Lung (tissue), 17 donors: ENCODE measurements at places on chromosomes 1 and 21. TPM values are rescaled to one million over a fixed set of nuclear protein-coding genes. Genes with fewer than 3 reads are reported as not detected.
A peak's percentile ranks its signal among the peaks of the same experiment; 100 is the strongest.

DNA sequence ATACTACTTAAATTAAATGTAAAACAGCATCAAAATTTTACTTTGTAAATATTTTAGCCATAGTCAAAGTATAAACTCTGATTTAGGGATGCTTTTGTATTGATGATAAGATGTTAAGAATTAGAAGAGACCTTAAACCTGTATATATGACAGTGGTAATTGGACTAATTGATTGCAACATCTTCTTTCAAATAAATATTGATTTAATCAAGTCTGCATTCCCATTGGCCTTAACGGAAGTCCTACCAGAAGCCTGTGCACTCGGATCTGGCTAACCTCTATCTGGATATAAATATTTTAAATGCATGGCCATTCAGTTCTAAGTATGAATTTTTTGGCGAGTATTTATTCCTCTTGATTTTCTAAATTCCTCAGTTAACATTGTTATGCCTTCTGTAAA, 856.1 kb downstream of the USP25 start:
- no peaks in the 10 kb centered on the region for H3K36me3 ChIP-seq
- H3K27ac ChIP-seq: no peak overlapping the region
- no peak for DNase-seq
- H3K4me3 ChIP-seq: no peak overlapping the region

GRCh38 chr1:117740496-117740895, 134.6 kb downstream of the TENT5C start:
- H3K4me3 ChIP-seq: no peak overlapping the region
- no peaks in the 10 kb centered on the region for H3K36me3 ChIP-seq
- no peaks in the 10 kb centered on the region for H3K4me1 ChIP-seq
- H3K27me3 ChIP-seq: no peaks in the 10 kb centered on the region

The PTGFR gene
- total RNA-seq: 4.8 TPM

DNA sequence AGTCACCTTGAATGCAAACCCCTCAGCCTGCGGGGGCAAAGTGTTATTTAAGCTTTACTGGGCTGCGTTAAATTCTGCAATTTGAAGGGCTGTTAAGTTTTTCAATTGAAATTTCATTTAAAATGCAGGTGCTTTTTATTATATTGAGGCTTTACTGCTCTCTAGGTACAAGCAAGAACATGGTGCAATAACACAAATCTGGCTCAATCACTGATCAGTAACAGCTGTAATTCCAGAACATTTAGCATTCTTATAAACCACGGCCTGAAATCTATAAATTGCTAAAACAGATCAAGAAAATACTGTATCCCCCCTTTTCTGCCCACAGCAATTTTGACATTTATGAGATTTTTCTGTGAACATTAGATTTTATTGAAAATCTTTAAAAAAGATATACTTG, 322.8 kb downstream of the KCTD3 start:
- H3K4me1 ChIP-seq: no peaks in the 10 kb centered on the region
- H3K27ac ChIP-seq: no peak overlapping the region
- DNase-seq: no peak

DNA sequence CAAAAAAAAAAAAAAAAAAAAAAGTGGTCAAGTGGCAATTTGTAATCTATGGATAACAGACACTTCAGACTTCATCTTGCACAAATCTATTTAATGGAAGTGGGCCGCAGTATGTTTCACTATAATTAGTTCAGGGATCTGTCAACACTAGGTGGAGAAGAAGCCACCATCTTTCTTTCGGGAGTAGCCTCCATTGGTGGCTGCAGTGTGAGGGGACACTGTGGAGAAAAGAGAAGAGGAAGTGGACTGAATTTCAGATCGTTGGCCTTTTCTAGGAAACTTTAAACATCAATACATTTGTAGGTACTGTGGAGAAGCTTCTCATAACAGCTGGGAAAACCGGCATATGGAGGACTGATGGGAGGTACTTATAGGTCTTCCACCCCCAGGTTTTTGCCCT, 8.0 kb upstream of the ELAPOR1 start:
- no peaks in the 10 kb centered on the region for H3K4me1 ChIP-seq
- no peak for DNase-seq
- no peak overlapping the region for H3K4me3 ChIP-seq

The EPHA8 gene
- total RNA-seq: not detected

The PRDX6 gene
- 273 TPM for total RNA-seq

- no peak overlapping the region for H3K27ac ChIP-seq
- H3K4me1 ChIP-seq: no peaks in the 10 kb centered on the region
- H3K4me3 ChIP-seq: no peak overlapping the region
- H3K27me3 ChIP-seq: no peaks in the 10 kb centered on the region
- no peak for DNase-seq
- H3K36me3 ChIP-seq: no peaks in the 10 kb centered on the region
These were observed 16.8 kb downstream of the PTPRC start for GRCh38 chr1:198655459-198656121.

The STXBP3 gene
- total RNA-seq: 83.6 TPM

GRCh38 chr21:38802050-38803026, 3.4 kb upstream of the ETS2 start:
- H3K4me1 ChIP-seq: peaks cover 10% of the 10 kb centered on the region
- no peak overlapping the region for H3K4me3 ChIP-seq
- no peak for DNase-seq
- no peaks in the 10 kb centered on the region for H3K27me3 ChIP-seq

DNA sequence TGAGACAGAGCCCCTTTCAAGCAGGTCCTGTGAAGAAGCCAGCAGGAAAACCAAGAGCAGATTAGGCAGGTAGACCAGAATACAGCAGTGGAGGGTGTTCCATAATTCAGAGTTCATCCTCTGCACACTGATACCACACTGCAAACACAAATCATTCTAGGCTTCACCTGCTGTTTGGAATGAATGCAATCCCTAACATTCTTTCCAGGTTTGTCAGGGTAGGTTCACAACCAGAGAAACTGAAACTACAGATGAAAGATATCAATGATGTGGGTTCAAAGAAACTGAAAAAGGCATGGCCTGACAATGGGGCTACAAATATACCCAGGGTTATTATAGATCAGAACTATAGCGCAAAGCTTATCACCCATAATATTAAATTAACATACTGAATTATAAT, 8.9 kb upstream of the SGIP1 start:
- no peak overlapping the region for H3K27ac ChIP-seq
- H3K4me1 ChIP-seq: no peaks in the 10 kb centered on the region
- no peak overlapping the region for H3K4me3 ChIP-seq

GRCh38 chr1:203359010-203359571, 8.2 kb upstream of the FMOD start:
- DNase-seq: peak; percentile 93
- no peak overlapping the region for H3K4me3 ChIP-seq
- H3K4me1 ChIP-seq: peaks cover 28% of the 10 kb centered on the region
- no peaks in the 10 kb centered on the region for H3K36me3 ChIP-seq
- no peaks in the 10 kb centered on the region for H3K27me3 ChIP-seq
- no peak overlapping the region for H3K27ac ChIP-seq

- H3K4me3 ChIP-seq: no peak overlapping the region
- H3K4me1 ChIP-seq: peaks cover 7% of the 10 kb centered on the region
- H3K27me3 ChIP-seq: no peaks in the 10 kb centered on the region
- peak; percentile 56 for DNase-seq
- H3K27ac ChIP-seq: no peak overlapping the region
These were observed 131.1 kb downstream of the TMEM53 start for GRCh38 chr1:44543064-44543744.

The ANKRD35 gene
- total RNA-seq: 3.4 TPM

The MTARC1 gene
- 22.3 TPM for total RNA-seq

DNA sequence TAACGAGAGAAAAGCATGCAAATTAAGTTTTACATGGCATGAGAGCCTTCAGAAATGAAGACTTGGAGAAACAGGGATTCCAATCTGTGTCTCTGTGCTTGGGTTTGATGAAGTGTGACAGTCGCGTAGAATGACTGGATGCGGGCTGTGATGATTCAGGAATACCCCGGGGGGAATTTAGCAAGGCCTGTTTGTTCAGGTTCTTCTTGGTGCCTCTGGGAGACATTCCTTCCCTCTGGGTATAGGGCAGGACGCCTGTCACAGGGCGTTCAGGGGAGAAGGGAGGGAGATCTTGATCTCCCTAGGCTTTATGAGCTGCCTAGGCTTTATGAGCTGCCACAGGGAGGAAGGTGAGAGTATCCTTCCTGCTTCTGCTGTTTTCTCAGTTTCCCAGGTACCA, 36.6 kb downstream of the DOP1B start:
- H3K4me1 ChIP-seq: no peaks in the 10 kb centered on the region
- no peak overlapping the region for H3K27ac ChIP-seq
- no peaks in the 10 kb centered on the region for H3K36me3 ChIP-seq
- no peak overlapping the region for H3K4me3 ChIP-seq
- no peak for DNase-seq

The DAP3 gene
- total RNA-seq: 50.0 TPM

- no peak for DNase-seq
- H3K27ac ChIP-seq: no peak overlapping the region
- no peaks in the 10 kb centered on the region for H3K4me1 ChIP-seq
- H3K27me3 ChIP-seq: no peaks in the 10 kb centered on the region
- H3K36me3 ChIP-seq: peaks cover 18% of the 10 kb centered on the region
These were observed 49.2 kb upstream of the TEKT2 start for GRCh38 chr1:36034692-36035091.

The C1orf141 gene
- total RNA-seq: 11.4 TPM

The PSMG1 gene
- total RNA-seq: 28.5 TPM

- H3K4me1 ChIP-seq: no peaks in the 10 kb centered on the region
- H3K36me3 ChIP-seq: peaks cover 9% of the 10 kb centered on the region
- DNase-seq: peak; percentile 3
- no peaks in the 10 kb centered on the region for H3K27me3 ChIP-seq
These were observed 68.2 kb downstream of the POFUT2 start for GRCh38 chr21:45219517-45219916.

- H3K27ac ChIP-seq: no peak overlapping the region
- DNase-seq: no peak
- H3K4me3 ChIP-seq: no peak overlapping the region
These were observed 19.7 kb upstream of the HYI start for GRCh38 chr1:43473463-43473862.

- H3K4me3 ChIP-seq: no peak overlapping the region
- H3K36me3 ChIP-seq: no peaks in the 10 kb centered on the region
- H3K4me1 ChIP-seq: peaks cover 9% of the 10 kb centered on the region
- peak; percentile 26 for DNase-seq
These were observed 552 bp downstream of the PLD5 start for GRCh38 chr1:242523719-242524570.

DNA sequence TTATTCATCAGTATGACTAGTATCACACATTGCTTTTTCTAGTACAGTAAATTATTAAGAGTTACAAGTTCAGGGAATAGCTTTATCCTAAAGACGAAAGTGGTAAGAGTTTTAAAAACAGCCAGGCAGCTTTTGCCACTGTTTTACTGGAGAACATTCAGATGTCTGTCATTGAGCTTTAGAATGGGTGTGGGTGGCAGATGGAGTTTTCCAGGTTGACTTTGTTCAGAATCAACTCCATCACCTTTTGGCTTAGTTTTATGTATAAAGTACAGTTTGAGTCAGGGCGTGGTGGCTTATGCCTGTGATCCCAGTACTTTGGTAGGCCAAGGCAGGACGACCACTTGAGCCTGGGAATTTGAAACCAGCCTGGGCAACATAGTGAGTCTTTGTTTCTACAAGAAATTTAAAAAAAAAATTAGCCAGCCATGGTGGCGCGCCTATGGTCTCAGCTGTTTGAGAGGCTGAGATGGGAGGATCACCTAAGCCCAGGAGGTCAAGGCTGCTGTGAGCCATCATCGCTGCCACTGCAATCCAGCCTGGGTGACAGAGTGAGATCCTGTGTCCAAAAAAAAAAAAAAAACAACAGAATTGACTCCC, 29.9 kb upstream of the PLEKHM2 start:
- H3K4me1 ChIP-seq: peaks cover 3% of the 10 kb centered on the region
- no peak overlapping the region for H3K27ac ChIP-seq
- DNase-seq: no peak
- no peaks in the 10 kb centered on the region for H3K27me3 ChIP-seq
- no peak overlapping the region for H3K4me3 ChIP-seq

The TMEM200B gene
- 10.5 TPM for total RNA-seq

GRCh38 chr1:19813643-19813960, 1.5 kb downstream of the RNF186 start:
- H3K36me3 ChIP-seq: no peaks in the 10 kb centered on the region

- DNase-seq: no peak
- no peaks in the 10 kb centered on the region for H3K36me3 ChIP-seq
- peaks cover 22% of the 10 kb centered on the region for H3K4me1 ChIP-seq
- H3K27ac ChIP-seq: no peak overlapping the region
- no peak overlapping the region for H3K4me3 ChIP-seq
These were observed 98.0 kb downstream of the KCNJ15 start for GRCh38 chr21:38354746-38355145.

DNA sequence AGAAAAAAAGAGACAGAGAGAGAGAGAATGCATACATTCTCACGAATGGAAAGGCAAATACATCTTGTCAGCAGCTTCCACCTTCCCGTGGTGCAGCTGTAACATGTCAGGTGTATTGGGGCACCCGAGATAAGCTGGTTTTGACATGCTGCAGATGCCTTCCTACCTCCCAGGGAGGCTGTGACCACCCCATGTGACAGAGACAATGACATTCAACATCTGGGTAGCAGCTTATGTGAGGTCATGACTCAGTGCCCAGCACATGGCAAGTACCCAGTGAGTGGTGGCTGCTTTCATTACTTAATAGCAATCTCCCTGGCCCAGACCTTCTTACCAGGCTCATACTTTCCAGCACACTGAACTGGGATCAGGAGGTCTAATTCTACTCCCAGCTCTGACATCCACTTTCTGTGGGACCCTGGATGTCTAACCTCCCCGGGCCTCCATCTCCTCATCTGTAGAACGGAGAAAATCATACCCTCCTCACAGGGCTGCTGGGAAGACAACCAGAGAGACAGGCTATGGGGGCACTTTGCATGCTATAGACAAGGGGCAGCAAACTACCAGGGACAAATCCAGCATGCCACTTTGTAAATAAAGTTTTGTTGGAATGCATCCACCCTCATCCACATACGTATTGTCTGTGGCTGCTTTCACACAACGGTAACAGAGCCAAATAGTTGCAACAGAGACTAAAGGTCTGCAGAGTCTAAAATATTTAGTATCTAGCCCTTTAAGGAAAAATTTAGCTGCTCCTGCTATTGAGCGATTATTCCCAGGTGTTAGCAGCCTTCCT, 38.5 kb upstream of the ZBTB40 start:
- H3K27ac ChIP-seq: no peak overlapping the region
- no peak overlapping the region for H3K4me3 ChIP-seq
- no peaks in the 10 kb centered on the region for H3K36me3 ChIP-seq
- H3K4me1 ChIP-seq: peaks cover 5% of the 10 kb centered on the region
